AG09309 (cell line): ENCODE measurements at places on chromosomes 7 and 10.

DNA sequence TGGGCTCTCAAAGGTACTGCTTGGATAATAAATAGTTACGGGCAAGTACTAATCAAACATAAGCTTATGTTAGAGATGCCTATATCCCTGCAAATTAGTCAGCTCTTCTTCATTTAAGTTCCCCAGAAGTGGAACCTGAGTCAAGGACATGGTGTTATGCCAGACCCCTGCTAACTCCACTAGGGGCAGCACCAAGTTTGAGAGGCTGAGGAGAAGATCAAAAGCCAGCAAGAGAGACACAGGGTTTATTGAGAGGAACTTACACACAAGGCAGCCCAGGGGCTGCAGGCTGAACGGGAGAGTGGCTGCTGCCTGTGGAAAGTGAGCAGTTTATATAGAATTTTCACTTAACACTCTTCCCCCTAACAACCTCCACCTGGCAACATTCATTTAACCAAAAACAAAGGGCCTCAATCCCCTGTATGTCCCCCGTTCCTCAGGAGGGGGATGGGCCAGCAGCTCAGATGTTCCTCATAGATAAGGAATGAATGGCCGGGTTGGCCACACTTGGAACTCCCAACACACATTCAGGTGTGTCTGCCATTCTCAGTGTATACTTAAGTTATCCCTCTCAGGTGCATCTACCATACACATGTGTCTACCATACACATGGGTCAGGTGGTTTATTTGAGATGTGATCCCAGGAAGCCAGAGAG lies 62.6 kb upstream of the GHITM start:
- no peak for DNase-seq

DNA sequence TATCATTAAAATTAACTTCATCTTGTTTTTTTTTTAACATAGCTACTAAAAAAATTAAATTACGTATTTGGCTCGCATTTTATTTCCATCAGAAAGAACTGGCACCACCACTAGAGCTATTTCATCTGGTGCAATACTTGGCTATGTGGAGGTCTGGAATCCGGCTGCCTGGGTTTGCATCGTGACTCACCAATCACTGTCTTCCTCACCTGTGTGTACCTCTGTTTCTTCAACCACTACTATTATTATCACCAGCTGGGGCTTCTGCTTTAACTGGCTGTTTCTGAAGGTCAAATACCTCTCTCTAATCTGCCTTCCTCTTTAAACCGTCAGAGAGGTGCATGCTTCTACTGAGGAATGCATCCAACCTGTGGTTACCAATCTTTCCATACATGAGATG lies 6.5 kb downstream of the WDR91 start:
- no peak for DNase-seq

GRCh38 chr7:33107136-33108066 lies 1.8 kb downstream of the RP9 start:
- no peak for DNase-seq

DNA sequence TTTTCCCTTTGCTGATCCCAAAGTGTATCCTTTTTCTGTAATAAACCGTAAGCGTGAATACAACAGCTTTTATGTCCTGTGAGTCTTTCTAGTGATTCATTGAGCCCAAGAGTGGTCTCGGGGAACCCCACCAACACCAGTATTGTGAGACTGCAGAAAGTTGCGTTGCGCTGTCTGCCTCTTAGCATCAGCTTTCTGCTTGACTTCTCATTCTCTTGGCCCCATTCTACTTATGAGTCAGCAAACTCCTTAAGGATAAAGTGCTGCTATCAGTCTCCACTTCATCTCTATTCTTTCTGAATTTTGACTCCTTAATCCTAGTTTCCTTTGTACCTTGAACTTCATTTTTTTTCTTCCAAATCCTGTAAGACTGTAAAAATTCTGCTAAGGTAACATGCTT lies 184.3 kb upstream of the MBL2 start:
- no peak for DNase-seq

DNA sequence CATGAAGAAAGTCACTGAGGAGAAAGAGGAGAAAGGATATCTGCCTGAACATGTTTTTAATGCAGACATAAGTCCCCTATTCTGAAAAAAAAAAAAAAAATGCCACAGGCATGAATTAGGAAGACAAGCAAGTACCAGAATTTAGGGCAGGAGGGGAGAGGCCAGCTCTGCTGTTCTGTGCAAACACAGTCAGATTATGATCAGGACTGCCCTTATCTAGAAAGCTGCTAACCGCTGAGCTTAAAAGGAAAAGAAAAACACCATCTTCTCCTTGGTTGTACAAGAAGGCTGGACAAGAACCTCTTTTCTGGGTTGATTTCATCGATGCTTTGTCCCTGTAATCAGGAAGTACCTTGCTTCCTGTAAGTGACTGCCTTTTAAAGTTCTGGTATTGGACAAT lies 15.3 kb upstream of the PWWP2B start:
- DNase-seq, result no peak

DNA sequence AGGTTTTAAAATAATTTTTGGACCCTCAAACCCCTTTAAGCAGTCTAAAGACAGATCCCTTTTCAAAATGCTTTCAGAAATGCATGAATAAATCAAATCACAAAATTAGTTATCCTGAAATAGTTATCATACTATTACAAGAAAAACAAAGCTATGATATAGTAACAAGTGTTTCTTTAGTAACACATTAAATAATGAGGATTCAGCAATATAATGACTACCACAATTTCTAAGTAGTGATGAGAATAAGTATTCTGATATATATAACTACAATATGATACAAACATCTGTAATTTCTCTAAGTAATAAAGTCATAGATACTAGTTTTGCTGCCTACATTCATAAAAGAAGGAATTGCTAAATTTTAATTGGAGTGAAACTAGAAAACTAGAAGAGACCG lies 53.0 kb upstream of the TMEM168 start:
- no peak for DNase-seq

GRCh38 chr10:11140963-11141362 lies 123.3 kb downstream of the CELF2 start:
- DNase-seq, result no peak
